ENCODE measurements at places on chromosomes 1 and 21.

DNA sequence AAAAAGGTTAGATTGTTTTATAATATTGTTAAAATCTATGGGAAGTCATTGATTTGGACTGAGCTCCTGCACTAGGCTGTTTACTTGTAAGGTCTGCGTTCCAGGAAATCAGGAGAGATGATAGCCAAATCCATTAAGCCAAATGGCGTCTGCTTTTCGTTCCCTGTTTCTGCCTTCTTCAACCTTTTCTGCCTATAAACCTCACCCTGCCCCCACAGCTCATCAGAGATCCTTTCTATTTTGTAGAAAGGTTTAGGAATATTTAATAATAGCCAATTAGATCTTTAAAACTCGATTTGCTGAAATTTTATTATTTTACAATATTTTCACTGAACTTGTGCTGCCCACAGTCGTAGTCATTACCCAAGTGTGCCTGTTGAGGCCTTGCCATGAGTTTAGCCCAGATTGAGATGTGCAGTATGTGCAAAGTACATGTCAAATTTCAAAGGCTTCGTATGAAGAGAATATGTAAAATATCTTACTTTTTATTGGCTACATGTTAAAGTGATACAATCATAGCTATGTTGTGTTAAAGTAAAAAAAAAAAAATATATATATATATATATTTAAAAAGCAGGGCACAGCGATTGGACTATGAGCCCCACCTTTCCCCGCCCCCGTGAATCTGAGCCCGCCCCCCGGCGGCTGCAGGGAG is 444 bp upstream of the IARS2 start:
- DNase-seq: no peak

DNA sequence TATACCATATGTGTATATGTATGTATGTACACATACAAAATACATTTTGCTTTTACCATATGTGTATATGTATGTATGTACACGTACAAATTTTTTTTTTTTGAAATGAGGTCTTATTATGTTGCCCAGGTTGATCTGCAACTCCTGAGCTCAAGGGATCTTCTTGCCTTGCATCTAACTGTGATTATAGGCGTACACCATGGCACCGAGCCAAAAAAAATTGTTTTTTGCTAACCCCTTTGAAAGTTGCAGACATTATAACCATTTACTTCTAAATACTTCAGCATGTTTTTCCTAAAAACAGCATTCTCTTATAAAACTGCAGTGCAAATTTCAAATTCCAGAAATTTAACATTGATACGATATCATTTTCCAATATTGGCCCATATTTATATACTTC is 147.0 kb downstream of the POU2F1 start:
- DNase-seq: no peak

GRCh38 chr1:117512728-117513321 is 93.0 kb upstream of the TENT5C start:
- DNase-seq: no peak

DNA sequence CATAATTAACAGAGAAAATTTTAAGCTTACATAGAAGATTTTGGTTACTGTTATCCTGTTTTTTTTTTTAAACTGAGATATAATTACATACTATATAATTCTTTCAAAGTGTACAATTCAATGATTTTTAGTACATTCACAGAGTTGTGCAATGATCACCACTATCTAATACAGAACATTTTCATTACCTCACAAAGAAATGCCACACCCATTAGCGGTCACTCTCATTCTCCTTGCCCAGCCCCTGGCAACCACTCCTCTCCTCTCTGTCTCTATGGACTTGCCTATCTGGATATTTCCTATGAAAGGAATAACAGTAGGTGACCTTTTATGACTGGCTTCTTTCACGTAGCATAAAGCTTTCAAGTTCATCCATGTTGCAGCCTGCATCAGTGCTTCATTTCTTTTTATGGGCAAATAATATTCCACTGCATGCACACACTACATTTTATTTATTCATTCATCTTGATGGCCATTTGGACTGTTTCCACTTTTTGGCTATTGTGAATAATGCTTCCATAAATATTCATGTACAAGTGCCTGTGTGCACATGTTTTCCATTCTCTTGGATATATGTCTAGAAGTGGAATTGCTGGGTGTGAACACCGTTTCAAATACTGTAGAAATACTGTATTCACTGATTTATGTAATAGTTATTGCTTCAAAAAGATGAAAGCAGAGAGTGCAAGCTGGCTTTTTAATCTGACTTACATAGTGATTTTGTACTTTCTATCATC is 26.5 kb downstream of the TAF5L start:
- DNase-seq: no peak

DNA sequence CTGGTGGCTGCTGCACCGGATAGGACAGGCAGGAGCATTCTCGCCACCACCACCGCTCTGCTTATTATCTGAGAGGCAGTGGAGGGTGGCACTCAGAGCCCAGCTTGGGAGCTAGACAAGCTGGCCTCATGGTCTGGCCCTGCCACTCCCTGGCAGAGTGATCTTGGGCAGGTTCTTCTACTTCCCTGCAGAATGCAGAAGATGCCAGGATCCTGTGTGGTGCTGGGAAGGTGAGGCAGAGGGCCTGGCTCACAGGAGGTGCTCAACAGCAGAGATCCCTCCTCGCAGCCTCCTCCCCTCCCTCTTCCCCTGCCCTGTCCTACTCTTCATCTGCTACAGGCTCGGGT is 60.4 kb downstream of the ARHGEF10L start:
- no peak for DNase-seq

DNA sequence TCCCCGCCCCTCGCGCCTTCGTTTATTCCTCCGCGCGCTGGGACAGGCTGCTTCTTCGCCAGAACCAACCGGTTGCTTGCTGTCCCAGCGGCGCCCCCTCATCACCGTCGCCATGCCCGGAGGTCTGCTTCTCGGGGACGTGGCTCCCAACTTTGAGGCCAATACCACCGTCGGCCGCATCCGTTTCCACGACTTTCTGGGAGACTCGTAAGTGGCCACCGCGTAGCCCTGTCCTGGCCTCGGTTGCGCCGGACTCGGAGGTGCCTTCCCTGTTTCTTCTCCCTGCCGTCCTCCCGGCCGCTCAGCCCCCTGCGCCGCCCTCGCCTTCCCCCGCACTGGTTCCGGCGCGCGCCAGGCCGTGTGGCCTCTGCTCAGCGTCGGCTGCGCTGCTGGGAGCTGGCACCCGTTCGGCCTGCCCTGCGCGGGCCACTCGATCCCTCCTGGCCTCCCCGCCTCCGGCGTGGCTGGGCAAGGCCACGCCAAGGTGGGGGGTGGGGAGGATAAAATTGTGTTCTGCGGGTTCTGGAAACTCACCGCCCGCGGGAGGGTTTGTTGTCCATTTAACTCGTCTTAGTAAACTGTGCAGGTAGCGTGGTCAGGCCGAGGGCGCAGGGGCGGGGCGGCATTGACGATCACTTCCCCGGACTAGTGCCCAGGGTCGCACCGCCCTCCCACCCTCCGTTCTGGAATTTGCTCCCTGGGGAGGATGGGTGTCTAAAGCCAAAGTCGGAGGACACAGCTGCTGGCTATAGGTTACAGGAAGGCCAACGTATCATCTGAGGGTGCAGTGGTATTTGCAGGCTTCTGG is at the start of gene PRDX6:
PRDX6 (plus strand) TSS at position 50 of the 808 bp plus-strand sequence; CDS start at position 113, 63 bp downstream.
- peak; percentile 95 for DNase-seq

DNA sequence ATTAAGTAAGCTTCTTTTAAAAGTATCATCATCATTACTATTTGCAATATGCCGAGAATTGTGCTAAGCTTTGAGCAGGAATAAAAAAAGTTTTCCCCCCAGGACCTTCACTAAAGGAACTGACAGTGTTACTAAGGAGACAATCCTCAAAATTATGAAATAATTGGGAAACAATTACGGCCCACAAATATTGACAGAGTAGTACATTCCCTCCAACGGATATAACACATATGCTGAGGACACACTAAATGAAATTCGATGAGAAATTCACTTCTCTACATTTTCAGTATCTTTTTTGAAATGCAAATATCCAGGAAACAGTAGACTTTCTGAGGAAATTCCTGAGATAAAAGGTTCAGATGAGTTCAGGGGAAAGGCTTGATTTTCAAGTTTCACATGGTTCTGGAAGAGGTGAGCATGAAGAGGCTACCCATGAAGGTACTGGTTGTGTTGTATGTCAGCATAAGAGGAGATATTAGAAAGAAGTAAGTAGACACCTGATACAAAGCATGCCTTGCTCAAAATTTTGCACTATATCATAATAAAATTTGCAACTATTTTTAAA is 171.2 kb upstream of the NR5A2 start:
- DNase-seq: no peak

DNA sequence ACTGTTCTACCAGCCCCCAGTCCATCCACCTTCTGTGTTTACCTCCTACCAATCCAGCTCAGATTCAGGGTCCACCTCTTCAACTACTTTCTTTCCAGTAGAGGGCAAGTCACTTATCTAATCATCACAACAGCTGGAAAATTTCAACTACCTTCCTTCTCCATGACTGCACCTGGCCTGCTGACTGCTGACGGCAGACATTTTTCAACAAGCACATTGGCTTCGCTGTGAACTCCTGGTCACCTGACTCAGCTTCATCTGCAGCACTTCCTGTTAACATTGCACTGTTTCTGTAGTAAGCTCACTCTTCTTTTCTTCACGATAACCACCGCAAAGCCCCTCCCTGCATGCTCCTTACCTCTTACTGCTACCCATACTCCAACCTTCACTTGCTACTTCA is 405.7 kb downstream of the NTNG1 start:
- DNase-seq: no peak

GRCh38 chr1:46081619-46082018 is 50.8 kb downstream of the PIK3R3 start:
- no peak for DNase-seq

DNA sequence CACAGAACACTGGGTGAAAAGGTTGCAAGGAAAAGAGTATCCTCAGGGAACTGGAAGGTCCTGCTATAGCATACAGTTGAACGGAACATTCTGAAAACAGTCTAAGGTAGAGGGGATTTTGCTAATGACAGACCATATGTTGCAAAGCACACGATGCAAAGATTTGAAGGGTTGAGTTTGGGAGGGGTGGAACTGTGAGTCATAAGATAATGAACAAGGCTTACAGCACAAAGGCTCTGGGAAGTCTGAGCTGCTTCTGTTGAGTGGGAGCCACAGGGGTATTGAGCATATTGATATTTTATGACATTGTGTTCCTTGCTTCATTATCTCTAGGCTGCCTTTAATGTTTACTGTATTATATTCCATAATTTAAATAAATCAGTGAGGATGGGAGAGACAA is 104.9 kb downstream of the PLPPR4 start:
- no peak for DNase-seq

DNA sequence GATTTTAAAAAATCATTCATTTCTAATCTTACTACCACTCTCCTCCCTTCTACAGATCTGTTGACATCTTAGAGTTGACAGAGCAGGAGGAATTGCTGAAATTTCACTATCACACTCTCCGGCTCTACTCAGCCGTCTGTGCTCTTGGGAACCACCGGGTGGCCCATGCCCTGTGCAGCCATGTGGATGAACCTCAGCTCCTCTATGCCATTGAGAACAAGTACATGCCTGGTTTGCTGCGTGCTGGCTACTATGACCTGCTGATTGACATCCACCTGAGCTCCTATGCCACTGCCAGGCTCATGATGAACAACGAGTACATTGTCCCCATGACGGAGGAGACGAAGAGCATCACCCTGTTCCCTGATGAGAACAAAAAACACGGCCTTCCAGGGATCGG is 276.7 kb downstream of the ZP4 start:
- DNase-seq: no peak

GRCh38 chr21:15028186-15028585 is 36.6 kb downstream of the NRIP1 start:
- no peak for DNase-seq

DNA sequence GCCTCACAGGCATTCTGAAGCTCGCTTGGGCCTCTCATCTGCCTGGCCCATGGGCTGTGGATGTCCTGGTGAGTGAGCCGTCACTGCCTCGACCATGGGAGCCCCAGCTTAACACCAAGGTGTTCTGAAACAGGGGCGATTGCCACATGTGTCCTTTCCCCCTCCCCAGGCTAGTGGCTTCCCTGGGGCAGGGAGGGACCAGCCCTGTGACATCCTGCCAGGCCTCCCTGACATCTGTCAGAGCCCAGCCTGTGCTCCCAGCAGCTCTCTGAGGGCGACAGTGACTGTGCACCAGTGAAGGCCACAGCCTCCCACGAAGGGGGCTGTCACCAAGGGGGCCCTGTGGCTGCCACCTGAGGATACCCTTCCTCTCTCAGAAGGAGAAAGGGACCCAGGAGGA is 35.9 kb upstream of the CCDC27 start:
- DNase-seq: no peak

DNA sequence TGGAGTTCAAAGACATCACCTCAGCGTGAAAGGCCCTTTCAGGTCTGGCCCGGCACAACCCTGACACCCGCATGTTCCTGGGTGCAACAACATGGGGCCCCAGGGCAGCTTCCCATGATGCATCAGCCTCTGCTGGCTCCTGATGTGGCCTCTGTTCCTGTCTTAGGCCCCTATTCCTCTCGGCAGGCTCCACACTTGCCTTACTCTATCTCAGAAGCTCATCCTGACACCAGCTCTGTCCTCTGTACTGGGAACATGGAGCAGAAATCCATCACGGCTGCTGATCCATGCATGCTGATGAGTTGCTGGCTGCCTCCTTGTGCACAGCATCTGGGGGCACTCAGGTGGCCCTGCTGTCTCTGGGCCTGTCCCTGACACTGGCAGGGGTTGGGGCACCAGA is 74.6 kb downstream of the ADARB1 start:
- no peak for DNase-seq

- DNase-seq: no peak
Measured at GRCh38 chr1:230105754-230106625, 39.0 kb downstream of the GALNT2 start.

- no peak for DNase-seq
Measured at GRCh38 chr1:82843876-82844275, 1043.1 kb downstream of the ADGRL2 start.

GRCh38 chr1:7493711-7494454 is 277.2 kb upstream of the VAMP3 start:
- DNase-seq: peak; percentile 42

GRCh38 chr1:38014171-38014570 is 1.6 kb downstream of the UTP11 start:
- DNase-seq: no peak

- no peak for DNase-seq
Measured at GRCh38 chr1:206933333-206933945, 11.7 kb upstream of the FCMR start.

DNA sequence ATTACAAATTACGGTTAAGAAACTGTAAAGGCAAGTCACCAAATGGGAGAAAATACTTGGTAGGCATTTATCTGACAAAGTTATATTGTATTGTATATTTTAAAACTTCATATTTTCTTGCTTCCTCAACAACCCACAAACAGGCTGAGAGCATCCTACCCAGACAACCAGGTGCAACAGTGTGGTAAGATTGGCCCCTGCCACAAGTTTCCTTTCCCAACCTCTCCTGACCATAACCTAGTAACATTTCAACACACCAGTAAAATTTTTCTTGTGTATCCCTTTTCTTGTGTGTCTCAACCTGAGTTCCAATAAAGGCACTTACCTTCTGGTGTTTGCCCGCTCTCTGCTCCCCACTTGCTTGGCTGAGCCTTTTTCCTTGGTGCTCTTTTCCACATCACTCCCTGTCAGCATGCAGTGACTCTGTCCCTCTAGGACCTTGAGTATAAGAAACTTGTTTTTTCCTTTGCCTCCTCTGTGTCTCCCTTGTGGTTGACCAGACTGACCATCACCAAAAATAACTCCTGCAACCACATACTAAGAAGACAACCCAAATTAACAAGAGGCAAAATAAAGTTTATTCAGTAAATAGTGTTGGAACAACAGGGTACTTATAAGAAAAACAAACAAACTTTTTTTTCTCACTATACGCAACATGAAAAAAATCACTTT is 40.9 kb downstream of the FCRL3 start:
- no peak for DNase-seq

- DNase-seq: no peak
Measured at GRCh38 chr1:147223740-147224615, 1.2 kb downstream of the FMO5 start.
